ENCODE measurements at places on chromosomes 13 and 19.

DNA sequence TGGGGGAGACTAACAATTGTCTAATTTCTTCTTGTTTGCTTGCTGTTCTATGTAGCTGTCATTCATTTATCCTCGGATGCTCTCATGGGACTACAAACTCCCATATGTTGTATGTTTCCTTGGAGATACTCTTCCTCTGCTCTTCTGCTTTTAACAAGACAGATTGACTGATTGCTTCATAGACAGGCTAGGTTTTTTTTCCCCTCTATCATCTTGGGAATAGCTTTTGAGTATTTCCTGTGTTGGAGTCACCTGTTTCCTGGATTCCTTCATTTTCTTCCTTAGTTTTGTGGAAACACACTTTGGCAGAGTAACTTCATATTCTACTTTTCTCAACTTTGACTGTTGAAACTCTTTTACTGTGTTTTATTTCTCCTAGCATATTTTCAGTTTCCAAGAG is 27.6 kb downstream of the EDNRB start:
- no peak for DNase-seq

- DNase-seq, result no peak
These were observed 8.5 kb downstream of the SH3GL1 start for GRCh38 chr19:4391701-4392483.

GRCh38 chr19:2573916-2574315 is 98.0 kb downstream of the GADD45B start:
- no peak for DNase-seq

DNA sequence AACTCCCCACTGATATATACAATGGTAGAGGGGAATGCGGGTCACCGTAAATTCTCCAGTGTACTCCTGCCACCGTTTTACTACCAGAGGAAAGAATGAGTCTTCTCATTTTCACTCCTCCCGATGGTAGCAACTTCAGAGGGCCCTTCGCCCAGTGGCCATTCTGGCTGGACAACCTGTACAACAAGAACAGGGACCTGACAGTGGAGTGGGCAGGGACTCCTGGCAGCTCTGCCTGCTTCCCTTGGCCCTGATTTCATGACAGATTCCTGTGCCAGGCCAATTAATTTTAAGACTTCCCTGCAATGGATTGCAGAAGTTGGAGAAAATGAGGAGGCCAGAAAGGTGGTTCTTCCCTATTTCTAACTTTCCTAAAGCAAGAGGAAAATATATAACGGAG is 148.9 kb downstream of the GPC6 start:
- DNase-seq, result no peak

DNA sequence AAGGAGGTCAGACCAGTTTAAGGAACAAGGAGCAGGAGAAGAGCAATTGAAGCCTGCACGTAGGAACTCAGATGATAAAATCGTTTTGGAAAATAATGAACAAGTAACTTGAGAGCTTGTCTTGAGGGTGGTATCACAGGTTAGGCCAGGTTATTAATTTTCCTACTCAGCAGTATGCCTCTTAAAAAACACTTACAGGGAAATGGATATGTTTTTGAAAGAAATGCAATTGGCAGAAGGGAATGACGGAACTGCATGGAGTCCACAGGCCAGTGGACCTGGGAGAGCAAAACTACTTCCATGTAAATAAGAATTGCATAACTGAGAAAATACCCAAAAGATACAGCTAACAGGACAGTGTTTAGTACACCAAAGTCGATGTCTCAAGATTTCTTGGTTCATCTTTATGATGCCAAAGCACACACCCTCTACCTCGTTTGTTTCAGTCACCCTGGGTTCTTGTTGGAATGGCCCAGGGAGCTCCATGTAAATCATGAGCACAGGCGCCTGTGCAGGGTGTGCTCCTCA is 35.2 kb downstream of the MBNL2 start:
- DNase-seq, result no peak

GRCh38 chr19:35142606-35143230 is 337 bp upstream of the FXYD7 start:
- DNase-seq, result peak; percentile 41

- DNase-seq, result no peak
These were observed 24.0 kb downstream of the FGF9 start for GRCh38 chr13:21694831-21695230.
